Stimulated activated CD4-positive, alpha-beta T cell treated with anti-CD3 and anti-CD28 coated beads, Interleukin-1b, Interleukin-23, amount 100 ng/mL, for 48 hours (primary cell): ENCODE measurements at places on chromosomes 2 and 18.

GRCh38 chr18:2337552-2338141 lies 233.7 kb downstream of the METTL4 start:
- peak; percentile 37 for DNase-seq

DNA sequence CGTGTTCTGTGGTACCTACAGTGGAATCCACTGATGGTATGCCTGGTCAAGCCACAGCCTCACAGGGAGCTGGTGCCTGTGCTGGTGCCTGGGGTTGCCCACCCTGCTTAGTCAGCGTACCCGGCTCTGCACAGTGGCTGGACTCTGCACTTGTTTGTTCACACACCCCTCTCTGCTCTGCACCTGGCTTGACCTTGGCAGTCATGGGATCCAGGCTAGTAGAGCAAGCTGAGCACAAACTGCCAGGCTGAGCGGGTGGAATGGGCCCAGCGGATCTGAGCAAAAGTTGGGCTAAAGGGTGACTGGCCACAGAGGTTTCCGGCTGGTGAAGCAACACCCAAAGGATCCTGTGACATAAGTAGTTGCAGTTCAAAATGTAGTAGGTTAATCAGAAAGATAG lies 163.5 kb downstream of the CDH19 start:
- no peak for DNase-seq

DNA sequence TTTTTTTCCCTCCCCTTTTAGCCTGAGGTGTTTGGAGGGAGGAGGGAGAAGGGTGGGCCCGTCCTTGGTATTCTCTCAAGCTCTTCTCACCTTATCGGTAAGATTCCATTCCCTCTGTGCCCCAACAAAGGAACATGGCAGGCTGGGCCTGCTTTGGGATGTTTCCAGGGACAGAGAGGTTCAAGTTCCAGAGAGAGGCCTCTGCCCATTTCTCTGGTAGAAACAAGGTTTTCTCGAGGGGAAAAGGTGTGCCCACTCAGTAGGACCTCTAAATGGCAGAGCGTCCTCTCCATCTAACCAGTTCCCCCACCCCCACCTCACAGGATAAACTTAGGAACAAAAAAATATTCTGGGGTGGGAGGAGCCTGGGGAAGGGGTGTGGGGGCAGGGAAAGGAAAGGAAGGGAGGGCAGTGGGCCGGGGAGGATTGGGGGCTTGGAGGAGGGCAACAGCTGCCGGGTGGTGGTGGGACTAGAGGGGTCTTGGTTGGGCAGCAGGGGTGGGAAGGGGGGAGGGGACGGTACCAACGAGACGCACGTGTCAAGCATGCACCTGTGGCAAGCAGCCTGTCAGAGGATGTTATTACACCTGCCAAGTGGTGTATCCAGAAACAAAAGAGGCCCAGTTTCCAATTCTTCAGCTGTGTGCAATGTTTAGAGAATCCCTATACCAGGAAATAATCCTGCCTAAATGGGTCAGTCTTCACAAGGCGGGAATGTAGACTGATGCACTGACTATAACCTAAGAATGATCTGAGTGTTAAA lies 2.1 kb downstream of the PCBP1 start:
- DNase-seq = peak; percentile 42

DNA sequence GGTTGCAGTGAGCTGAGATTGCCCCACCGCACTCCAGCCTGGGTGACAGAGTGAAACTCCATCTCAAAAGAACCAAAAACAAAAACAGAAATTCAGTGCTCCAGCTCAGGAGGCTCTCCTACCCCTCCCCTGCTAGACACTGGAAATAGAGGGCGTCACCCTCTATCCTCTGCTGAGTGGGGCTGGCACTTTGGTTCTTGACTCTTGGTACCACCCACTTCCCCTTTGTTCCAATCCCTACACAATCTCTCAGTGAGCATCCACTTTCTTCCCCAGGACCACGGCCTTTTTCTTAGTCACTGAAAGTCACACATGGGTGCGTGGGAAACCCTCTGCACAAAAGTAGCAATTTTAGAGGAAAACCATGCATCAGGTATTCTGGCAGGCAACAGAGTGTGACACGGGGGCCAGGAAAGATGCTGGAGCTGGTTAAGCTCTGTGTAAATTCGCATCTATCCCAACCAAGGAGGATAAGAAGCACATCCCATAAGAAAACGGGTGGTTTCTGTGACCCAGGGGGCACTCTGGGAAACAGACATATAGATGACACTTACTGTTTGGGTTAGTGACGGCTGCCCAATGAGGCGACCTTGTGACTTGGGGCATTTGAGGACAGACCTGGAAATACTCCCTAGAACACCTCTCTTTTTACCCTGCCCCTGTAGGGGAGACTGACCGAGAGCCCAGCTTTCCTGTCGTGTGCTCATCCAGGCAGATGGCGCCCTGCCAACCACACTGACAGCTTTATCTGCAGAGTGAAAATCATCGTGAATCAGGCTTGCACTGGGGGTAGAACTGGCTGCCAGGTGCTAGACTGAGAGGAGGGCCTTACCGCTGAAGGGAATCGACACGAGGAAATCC lies 7.7 kb downstream of the HJURP start:
- no peak for DNase-seq

DNA sequence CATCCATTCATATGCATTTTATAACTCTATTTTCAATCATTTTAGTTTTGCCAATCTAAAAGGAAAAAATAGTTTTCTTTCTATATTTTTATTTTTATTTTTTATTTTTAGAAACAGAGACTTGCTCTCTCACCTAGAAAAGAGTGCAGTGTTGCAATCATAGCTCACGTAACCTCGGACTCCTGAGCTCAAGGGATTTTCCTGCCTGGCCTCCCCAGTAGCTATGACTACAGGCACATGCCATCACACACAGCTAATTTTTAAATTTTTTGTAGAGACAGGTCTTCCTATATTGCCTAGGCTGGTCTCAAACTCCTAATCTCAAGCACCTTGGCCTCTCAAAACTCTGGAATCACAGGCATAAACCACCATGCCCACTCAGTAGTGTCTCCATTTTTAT lies 125.5 kb upstream of the XIRP2 start:
- DNase-seq = no peak

- no peak for DNase-seq
Observed at GRCh38 chr2:50863218-50863617, 168.7 kb downstream of the NRXN1 start.

- DNase-seq = no peak
Observed at GRCh38 chr2:235506291-235506996, 12.6 kb downstream of the AGAP1 start.

DNA sequence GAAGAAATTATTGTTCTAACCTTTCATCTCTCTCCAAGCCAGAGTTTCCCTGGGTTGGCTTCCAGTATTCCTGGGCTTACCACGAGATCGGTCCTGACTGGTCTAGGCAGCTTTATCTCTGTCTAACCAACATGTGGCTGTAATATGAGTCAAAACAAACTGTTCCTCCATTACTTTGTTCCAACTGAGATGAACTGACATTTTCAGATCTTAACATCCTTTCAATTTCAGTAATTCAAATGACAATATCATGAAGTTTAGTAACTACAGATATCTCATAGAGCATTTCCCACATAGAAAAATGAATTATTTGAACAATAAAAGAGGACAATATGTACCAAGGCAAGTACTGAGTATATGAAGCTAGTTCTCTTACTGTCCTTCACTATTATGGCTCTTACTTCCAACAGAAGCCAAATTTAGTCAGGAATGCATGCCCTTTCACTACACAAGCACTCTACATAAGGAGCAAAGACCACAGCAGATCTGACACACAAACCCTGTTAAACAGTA lies 15.5 kb downstream of the SLC25A12 start:
- no peak for DNase-seq

DNA sequence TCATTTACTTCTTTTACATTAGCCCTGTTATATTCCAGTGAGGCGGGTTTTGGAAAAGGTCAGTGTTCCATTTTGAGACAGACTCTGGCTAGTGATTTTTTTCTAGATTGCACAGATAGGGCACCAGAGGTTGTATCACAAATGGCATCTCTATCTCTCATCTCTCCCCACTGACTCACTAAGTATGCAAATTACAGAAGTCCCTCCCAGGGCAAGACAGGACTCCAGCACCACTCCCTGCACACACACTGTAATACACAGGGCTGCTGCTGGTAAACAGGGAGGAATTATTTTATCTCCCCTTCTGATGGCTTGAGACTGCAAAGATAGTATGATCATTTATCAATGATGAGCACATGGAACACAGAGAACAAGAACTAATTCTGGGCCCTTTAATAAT lies 46.2 kb downstream of the AKAIN1 start:
- DNase-seq = no peak

GRCh38 chr2:145356056-145356455 lies 836.1 kb upstream of the ZEB2 start:
- DNase-seq = no peak

- DNase-seq = no peak
Observed at GRCh38 chr2:196607073-196607472, 32.4 kb upstream of the CCDC150 start.

GRCh38 chr2:71665168-71666093 lies 212.1 kb downstream of the DYSF start:
- no peak for DNase-seq

- DNase-seq = peak; percentile 33
Observed at GRCh38 chr2:66432801-66433694, 1.9 kb upstream of the MEIS1 start.

DNA sequence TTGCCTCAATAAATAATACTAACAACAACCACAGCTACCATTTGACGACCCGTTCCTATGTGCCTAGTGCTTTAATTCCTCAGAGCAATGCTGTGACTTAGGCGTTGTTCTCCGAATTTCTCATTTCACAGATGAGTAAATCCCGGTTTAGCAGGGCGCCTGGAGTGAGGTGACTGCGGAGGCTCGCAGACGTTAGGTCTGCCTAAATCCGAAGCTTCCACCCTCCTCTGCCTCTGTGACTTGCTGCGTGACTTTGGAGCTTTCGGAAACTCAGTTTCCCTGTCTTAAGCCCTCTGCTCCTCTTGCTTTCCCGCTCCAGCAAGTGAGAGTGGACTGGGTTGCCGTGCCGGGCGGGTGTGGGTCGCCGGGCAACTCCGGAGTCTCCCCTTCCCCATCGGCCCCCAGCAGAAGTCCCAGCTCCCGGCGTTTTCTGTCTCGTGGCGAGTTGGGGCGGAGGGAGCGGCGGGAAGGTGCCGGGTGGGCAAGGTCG lies 711 bp upstream of the ATOH8 start:
- no peak for DNase-seq

DNA sequence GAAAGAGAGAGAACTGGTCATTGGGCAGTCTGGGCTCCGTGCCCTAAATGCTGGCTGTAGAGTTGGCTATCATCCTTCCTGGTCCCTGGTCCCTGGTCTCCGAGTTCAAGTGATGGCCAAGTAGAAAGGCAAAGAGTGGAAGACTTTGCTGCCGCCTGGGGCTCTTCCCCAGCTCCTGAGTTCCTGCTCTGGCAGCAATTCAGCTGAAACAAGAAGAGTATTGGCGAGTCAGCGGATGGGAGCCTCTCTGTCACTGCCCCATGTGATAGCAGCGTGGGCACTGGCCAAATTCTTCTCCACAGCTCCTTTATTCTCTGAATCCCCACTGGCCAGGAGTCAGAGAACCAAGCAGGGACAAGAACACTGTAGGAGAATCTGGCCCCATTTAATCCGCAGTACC lies 351.0 kb upstream of the POU3F3 start:
- no peak for DNase-seq

- DNase-seq = no peak
Observed at GRCh38 chr2:182866461-182867406, at the start of gene FRZB. Gene FRZB, minus strand, starts transcription at chr2:182866637. Its CDS starts 85 bp downstream, at chr2:182866552.

- peak; percentile 44 for DNase-seq
Observed at GRCh38 chr2:143034292-143035074, 94.7 kb upstream of the ARHGAP15 start.

DNA sequence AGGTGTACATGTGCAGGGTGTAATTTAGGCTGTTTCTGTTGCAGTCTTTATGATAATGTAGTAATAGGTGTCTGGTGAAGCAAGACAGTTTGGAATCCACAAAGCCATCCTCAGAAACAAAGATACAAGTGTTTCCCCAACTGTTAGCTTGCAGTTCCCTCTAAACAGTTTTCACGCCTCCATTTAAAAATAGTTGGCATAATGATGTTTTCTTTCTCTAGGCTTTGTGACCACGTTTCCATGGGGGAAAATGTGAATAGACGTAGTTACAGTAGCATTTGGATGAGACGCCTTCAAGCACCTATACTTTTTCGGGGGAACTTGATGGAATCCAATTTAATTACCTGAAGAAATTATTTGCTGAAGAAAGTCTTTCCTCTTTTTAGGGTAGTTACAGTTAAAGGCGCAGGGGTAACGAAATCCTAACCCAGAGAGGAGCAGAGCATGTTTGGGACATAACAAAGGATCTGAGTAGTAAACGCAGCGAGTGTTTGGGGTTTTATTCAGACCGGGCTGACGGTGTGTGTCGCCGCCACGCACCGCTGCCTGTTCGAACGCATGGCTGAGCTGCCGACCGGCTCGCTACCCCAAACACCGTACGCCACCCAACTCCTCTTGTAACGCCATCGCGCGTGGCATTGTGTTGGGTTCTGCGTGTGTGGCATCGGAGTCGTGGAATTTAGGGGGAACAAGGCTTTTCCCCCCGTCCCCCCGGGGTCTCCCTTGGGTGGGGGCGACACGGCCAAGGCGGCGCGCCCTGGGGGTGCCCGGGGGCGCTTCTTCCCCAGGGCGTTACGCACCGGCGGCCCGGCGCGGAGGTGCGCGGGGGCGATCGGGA lies 681 bp upstream of the NRP2 start:
- no peak for DNase-seq

DNA sequence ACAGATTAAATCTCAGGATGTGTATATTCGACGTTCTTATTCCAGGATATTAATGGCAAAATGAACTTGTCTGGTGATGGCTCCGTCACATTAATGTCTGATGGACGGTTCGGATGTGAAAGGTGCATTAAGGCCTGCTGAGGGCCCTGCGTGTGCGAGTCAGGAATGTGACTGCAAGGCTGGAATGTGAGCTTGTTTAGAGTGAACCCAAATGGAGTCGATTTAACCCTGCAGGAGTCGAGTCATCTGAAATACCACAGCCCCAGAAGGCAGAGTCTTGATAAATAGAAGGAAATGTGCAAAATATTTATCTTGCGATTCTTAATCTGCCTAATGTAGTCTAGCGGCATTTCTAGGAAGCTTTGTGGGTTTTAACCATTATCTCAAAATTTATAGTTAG lies 44.3 kb downstream of the RDH14 start:
- no peak for DNase-seq

- DNase-seq = no peak
Observed at GRCh38 chr2:209380293-209380692, 43.6 kb upstream of the MAP2 start.

GRCh38 chr2:108935271-108935741 lies 53.7 kb downstream of the EDAR start:
- no peak for DNase-seq

DNA sequence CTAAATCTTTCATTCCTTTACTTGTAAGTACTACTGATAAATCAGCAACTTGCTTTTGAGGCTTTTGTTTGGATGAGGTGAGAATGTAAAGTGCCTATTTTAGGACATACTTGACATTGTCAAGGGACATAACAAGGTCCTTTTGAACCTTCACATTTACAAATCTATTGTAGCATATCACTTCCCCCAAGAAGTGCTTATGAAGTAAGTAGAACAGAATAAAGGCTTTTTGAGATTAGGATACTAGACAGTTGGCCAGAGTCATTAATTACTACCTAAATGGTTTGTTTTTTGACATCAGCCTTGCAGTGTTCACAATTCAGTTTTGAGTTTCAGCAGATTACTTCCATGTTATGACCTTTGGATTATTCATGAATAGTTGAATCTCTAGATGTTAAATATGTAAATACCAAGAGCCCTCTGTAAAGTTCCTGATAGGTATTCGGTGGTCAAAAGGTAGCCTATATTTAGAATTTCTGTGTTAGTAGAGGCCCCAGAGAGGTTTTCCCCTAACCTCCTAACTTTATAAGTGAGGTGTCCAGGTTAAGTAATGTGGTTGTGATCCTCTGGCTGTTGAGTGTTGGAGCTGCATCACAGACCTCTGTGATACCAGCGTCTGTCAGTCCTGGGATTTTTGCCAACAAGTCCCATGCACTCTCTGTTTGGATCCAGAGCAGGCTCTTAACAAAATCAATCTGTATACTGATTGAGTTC lies 67.2 kb downstream of the LCLAT1 start:
- DNase-seq = no peak
